T-helper 2 cell (primary cell): ENCODE measurements at places on chromosomes 7 and 10.

DNA sequence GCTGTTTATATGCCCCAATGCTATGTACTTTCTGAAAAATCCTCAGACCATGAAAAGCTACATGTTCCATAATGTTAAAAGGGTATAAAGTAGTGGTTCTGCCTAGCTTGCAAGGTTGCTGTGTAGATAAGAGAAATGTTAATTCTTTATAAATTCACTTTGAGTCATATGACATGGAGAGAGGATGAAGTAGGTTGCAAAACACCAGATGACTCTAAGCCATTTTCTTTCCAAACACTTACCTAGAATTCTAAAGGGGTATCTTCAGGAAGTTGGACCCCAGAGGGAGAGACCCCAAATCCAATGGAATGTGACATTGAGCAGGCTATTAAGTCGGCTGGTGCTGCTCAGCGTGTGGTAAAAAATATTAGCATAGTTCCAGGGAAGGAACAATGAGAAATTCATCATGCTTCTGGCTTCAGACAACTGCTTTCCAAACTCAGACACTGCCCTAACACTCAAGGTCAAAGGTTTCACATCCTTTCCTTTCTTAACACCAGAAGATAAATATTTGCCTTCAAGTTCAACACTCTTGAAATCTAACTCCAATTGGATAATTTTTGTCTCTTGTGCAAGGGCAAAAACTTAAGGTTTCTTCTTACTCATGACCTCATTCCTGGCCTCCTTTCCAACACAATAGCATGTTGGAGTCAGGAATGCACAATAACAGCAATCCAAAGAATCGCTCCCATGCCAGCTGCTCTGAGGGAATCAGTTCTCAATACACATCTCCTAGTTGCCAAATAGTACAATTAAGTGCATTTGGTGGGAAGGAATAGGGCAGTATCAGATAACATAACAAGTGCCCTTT lies 100.7 kb upstream of the AFAP1L2 start:
- DNase-seq: no peak

GRCh38 chr7:133859231-133859630 lies 267.9 kb upstream of the LRGUK start:
- DNase-seq: no peak

DNA sequence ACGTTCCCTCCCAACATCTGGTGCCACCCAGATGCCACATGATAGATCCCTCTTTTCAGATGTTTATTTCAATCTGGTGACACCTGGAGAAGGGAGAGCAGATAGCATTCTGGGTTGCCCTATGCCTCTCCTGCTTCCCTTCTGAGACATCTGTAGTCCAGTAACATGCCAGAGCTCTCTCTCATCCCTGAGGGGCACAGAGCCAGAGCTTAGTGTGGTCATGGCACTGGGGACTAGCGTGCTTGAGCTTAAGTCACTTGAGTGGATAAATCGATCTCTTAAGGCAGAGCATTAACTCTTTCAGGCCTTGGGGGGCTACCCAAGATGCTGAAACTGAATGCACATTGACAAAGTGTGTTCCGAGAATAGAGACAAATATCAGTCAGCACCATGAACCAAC lies 47.9 kb downstream of the WNT2 start:
- DNase-seq: no peak

GRCh38 chr10:112191791-112192190 lies 8.2 kb upstream of the GPAM start:
- DNase-seq: no peak

DNA sequence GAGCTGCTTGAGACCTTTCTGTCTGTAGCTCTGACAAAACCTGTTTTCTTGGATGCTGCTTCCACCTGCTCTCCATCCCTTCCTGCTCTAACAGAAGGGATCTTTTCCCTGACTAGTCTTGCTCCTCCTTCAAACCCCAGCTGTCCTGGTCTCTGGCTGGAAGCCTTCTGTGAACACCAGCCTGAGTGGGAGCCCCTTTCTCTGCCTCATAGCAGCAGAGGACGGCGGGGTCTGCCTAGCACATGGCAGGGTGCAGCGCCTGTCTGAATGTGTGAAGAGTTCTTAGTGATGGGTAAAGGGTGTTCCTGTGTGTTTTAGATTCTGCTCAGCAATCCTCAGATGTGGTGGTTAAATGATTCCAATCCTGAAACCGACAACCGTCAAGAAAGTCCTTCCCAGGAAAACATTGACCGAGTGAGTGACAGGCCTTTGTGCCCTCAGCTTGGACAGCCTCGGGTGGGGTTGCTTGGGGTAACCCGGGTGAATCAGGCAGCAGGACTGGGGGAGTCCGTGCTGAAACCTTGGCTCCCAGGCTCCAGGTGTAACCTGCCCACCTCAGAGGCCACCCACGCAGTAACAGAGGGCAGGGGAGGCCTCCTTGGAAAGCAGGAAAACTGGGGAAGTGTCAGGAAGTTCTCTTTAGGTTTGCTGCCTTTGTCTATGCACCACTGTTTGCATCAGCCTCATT lies 34.1 kb downstream of the NUB1 start:
- no peak for DNase-seq

- DNase-seq: no peak
These were observed 50.6 kb upstream of the STEAP1B start for GRCh38 chr7:22550514-22551030.

DNA sequence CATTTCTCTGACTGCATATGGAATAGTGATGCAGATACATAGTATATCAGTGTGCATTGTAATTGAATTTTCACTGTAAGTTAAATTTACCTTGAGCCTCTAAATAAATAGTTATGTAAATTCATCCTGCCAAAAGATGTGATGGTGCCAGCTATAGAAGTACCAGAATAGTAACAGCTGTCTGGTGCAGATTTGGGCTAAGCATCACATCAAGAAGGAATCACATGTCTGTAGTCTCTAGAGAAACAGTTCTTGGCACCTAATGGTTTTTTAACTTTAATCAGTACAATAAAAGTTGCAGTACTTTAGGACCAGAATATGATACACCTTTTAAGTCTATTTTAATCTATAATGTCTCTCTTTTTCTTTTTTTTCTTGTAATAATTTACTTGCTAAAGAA lies 17.4 kb downstream of the PLEKHA1 start:
- DNase-seq: no peak

DNA sequence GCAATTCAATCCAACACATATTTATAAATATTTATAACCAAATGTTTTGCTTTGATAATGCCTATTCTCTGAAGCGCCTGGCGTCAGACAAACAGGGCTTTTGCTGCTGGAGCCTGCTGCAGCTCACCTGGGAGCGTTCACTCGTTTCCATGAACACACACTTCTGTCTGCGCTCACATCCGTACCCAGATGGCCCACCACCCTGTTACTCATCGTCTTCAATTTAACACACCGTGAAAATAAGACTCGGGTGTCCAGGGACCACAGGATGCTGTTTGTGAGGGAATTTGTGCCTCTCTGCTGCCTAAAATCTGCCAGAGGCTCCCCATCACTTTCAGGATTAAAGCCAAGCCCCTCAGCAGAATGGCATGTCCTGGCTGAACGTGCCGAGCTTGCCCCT lies 74.1 kb downstream of the SLIT1 start:
- DNase-seq: no peak

GRCh38 chr7:124460056-124460450 lies 305.5 kb downstream of the GPR37 start:
- DNase-seq: no peak

DNA sequence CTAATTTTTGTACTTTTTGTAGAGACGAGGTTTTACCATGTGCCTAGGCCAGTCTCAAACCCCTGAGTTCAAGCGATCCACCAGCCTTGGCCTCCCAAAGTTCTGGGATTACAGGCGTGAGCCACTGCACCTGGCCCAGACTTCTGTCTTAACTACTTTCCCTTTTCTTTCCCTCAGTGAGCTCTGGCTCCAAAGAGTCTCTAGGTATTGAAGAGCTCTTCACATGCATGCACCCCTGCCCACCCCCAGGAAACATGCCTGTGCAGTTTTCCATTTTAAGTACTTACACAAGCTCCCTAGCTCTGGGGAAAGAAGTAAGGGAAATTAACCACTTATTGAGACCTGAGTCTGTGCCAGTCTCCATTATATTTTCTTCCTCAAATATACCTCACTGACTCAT lies 2.0 kb downstream of the MYOZ1 start:
- DNase-seq: no peak

GRCh38 chr10:90193240-90193985 lies 492.0 kb downstream of the KIF20B start:
- DNase-seq: no peak

- no peak for DNase-seq
These were observed 43.0 kb downstream of the GNA12 start for GRCh38 chr7:2800931-2801688.

DNA sequence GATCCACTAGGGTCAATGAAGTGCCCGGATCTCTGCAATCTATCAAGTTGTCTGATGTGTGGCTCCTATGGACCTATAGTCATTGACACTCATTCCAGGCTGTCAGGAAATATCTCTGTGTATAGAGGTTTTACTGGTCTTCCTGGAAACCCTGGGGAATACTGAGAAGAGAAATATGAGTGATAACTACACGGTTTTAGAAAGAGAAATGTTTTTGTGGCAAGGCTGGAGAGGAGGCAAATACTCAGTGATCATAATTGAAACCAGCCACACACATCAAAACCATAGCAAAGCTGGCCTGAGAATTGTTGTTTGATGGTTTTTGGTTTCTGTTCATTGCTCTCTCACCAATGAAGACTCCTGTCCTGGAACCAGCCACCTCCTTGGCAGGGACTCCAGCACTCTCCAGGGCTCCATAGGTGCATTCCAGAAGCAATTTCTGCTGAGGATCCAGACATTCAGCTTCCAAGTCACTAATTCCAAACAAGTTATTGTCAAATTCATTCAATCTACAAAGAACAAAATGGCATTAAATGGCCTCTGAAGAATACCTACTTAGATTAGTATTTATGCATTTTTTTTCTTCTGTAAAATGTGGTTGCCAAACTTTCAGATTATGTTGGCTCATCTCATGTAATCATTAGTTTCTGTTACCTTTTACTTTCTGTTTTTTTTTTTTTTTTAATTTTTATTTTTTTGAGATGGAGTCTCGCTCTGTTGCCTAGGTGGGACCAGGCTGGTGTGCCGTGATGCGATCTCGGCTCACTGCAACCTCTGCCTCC lies 108.6 kb upstream of the ABI1 start:
- DNase-seq: no peak

GRCh38 chr7:69743436-69743835 lies 145.2 kb downstream of the AUTS2 start:
- no peak for DNase-seq

GRCh38 chr7:157502701-157503111 lies 165.9 kb downstream of the DNAJB6 start:
- DNase-seq: peak; percentile 32

- DNase-seq: no peak
These were observed 72.5 kb downstream of the CDK6 start for GRCh38 chr7:92763636-92764423.

GRCh38 chr7:4631380-4632179 lies 50.5 kb upstream of the FOXK1 start:
- DNase-seq: no peak

DNA sequence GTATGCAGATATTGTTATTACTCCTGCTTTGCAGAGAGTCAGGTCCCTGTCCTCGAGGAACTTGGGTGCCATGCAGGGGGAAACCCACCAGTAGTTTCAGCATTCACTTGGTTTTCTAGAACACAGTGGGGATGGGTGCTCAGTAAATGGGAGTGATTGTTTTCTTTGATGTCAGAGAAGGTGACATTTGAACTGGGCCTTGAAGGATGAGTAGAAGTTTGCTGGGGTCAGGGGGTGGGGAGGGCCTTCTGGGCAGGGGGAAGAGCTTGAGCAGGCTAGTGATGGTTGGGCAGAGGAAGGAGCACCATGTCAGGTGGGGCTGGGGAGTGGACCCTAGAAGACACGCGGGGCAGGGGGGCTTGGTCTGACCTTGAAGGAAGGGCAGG lies 5.9 kb downstream of the ADAMTS14 start:
- no peak for DNase-seq

GRCh38 chr10:123993534-123994416 lies 99.6 kb downstream of the CHST15 start:
- DNase-seq: no peak

DNA sequence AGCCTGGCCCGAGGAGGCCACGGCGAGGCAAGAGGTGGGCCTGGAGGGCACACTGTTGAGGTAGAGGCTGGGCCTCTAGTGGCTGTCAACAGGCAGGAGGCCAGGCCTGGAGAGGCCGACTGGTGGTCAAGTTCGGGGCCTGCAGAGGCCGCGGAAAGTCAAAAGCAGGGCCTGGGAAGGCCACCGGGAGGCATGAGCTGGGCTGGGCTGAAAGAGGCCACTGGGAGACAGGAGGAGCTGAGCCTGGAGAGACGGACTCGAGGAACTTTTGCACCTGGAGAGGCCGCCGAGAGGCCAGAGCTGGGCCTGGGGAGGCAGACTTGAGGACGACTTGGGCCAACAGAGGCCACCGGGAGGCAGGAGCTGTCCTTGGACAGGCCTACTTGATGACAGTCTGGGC lies 321.2 kb downstream of the ZNF479 start:
- no peak for DNase-seq

GRCh38 chr7:28708033-28708951 lies 249.8 kb downstream of the TRIL start:
- no peak for DNase-seq

- DNase-seq: no peak
These were observed 166.3 kb downstream of the SKIDA1 start for GRCh38 chr10:21359202-21359601.

GRCh38 chr7:22156205-22156604 lies 200.7 kb downstream of the RAPGEF5 start:
- DNase-seq: no peak

GRCh38 chr7:41705109-41705901 lies 2.4 kb upstream of the INHBA start:
- DNase-seq: no peak

DNA sequence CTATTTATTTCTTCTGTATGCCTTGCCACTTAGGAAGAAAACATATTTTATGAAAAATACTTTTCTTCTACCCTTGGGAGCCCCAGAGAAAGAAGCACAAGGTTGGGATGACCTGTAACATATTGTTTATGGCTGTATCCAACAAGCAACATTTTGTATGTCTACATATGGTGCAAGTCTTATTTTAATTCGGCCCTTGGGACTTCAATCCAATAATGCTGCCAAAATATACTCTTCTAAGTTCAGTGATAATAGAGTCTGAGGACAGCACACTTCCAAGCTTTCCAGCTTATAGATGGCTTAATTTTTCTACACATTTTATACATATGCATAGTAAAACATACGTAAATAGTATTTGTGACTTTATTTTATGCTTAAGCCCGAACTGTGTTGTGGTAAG lies 318.5 kb upstream of the SEMA3A start:
- no peak for DNase-seq

DNA sequence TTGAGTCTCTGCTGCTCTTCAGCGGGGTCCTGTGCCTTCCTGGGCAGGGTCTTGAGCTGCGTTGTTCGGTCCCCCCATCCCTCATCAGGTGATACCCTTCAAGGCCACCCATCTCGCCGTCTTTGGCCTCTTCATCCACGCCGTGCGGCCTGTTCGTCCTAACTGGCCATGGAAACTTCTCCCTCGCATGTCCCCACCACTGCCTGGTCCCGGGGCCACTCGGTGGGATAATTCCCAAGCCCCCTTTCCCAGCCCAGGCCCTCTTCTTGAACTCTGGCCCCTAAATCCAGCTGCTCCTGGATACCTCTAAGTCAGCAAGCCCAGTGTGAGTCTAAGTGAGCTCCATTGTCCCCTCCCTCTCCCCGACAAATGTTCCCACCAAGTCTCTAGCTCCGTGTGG lies 74.5 kb downstream of the CAMK1D start:
- DNase-seq: no peak

- no peak for DNase-seq
These were observed 234.8 kb downstream of the TRIL start for GRCh38 chr7:28723336-28723735.
